ENCODE measurements at places on chromosomes 12 and 14. TPM values are rescaled to one million over a fixed set of nuclear protein-coding genes. Genes with fewer than 3 reads are reported as not detected.

Gene IL26
- total RNA-seq = not detected

Gene P2RX2
- not detected for total RNA-seq

Gene CHGA
- not detected for total RNA-seq

Gene ADAMTS20
- total RNA-seq = not detected

DNA sequence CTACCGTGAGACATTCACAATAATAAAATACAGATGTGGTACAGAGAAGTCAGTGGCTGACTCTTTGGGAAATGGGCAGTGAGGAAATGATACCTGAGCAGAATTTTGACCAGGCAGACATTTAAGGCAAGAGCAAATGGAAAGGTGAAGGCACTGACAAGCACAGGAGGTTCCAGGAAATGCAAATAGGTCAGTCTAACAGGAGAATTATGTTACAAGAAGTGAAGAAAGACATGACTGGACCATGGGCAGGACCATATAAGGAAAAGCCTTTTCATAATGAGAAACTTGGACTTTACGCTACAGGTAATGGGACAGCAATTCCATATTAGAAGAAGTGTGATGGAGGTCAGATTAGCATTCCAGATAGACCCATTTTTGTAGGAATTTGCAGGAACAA is 338.9 kb downstream of the PDZRN4 start:
- no peak for DNase-seq

DNA sequence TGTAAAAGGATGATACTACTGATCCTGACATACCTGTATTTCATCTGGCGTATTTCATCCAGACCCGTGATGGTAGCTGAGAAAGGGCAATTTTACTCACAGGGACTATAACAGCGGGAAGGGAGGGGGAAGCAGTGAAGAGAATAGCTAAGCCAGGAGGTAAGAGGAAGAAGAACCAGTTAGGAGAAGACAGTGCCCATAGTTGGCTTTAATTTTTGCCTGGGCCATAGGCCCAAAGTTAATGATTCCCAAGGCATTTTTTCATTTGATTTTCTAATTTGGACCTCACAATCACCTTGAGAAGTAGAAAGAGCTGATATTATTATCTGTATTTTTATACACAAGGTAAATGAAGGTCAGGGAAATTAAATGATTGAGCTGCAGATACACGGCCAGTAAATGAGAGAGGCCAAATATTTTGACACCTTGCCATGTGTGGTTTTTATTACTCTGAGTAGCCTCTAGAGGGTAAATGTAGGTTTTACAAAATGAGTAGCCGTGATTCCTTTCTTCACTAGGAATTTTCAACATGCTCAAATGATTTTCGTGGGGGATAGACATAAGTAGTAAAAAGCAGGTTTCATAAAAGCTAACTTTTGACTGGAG is 382.2 kb downstream of the FUT8 start:
- no peak for DNase-seq

DNA sequence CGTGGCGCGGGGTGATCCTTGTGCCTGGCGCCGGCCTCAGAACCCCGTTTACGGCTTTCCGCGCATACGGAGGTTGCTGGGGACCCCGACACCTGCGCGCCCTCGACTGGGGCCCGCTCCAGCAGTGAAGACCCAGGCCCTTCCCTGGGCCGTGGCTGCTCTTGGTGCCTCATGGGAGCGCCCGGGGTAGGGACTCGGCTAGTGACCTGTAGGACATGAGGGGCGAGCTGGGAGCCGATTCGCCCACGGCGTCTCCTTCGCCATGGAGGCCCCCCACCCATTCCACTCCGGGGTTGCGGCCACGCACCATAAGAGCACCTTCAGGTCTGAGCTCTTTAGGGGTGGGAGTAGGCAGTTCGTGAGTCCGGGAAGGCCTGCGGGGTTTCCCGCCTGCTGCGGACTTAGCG is 14.2 kb upstream of the PAX9 start:
- DNase-seq = no peak

DNA sequence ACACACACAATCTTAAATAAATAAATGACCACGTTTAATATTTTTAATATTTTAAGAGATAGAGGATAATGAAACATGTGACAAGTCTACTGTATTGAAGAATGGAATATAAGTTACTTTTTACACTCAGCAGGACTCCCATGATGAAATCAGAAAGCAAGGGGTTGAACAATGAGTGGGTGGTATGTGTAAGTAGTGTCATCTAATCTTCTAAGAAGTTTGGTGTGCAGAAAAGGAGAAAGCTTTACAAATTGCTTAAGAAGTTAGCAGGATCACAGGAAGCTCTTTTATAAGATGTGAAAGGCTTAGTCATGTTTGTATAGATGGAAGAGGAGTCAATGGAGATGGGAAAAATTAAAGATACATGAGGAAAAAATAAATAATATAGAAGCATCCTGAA is 47.8 kb downstream of the SLC15A5 start:
- DNase-seq = no peak
